ENCODE measurements at places on chromosomes 7 and 10. TPM values are rescaled to one million over a fixed set of nuclear protein-coding genes. Genes with fewer than 3 reads are reported as not detected.

Gene DLX6
- total RNA-seq, result not detected

Gene EPHB4
- 1.5 TPM for total RNA-seq

Gene GLI3
- 2.9 TPM for total RNA-seq

DNA sequence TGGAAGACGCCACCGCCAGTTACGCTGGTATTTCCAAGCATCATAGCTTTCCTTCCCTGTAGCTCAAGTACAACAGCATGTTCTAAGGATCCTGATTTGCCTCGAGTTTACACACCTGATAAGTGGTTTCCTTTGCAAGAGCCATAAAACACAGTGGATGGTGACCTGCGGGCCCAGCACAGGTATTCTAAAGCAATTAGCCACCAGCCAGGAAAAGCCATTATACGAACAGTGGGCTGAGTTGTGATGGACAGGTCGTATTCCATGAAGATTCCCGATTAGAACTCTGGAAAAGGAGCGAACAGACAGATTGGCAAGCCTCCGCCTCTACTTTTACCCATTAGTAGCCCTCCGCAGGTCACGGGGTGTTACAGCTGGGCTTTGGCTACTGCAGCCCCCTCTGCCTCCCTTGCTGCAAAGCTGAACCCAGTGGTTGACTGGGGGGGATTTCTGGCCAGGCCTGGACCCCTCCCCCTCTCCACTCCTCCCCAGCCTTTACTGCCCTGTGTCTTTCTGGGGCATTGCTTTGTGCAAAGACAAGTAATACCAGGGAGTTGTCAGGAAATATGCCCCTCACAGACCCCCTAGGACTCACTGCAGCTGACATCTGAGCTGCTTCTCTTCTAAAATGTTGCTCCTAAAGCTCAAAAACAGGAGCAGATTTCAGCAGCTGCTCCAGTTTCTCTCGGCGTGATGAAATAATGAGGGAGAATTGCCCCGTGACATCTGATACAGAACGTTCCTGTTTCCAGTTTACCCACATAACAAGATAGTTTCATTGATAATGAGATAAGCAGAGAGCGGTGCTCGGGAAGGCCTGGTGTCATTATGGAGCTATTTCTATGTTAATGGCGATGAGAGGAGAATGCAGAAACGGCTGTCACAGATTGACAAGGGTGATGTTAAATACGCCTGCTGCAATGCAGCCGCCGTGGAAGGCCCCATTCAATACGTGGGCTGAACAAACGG is 214.4 kb downstream of the CCSER2 start:
- no peak overlapping the region for H3K4me3 ChIP-seq
- H3K27ac ChIP-seq, result no peak overlapping the region
- H3K36me3 ChIP-seq, result no peaks in the 10 kb centered on the region
- H3K4me1 ChIP-seq, result peaks cover 9% of the 10 kb centered on the region
- peaks cover 3% of the 10 kb centered on the region for H3K27me3 ChIP-seq

DNA sequence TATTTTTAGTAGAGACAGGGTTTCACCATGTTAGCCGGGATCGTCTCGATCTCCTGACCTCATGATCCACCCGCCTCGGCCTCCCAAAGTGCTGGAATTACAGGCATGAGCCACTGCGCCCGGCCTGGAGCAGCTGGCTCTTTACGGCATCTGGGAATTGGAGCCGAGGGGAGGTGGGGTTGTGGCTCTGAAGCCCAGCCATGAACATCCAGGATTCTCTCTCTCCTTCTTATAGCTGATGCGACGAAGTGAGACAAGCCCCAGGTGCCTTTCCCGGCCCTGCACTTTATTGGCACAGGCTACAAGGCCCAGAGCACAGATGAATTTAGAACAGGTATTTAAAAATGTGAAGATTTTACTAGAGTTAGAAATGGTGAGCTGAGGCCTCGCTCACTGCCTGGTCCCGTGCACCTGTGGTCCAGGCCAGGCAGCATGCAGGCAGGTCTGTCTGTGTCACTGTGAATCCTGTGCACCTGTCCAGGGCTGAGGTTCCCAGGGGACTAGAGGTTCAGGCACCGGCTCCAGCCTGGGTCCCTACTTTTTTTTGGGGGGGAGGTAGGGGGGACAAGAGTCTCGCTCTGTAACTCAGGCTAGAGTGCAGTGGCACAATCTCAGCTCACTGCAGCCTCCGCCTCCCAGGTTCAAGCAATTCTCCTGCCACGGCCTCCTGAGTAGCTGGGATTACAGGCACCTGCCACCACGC is 379.7 kb upstream of the FOXK1 start:
- no peak overlapping the region for H3K27ac ChIP-seq
- H3K4me1 ChIP-seq, result no peaks in the 10 kb centered on the region
- no peaks in the 10 kb centered on the region for H3K36me3 ChIP-seq
- no peak overlapping the region for H3K4me3 ChIP-seq

- peaks cover 5% of the 10 kb centered on the region for H3K4me1 ChIP-seq
- no peak overlapping the region for H3K27ac ChIP-seq
- no peak overlapping the region for H3K4me3 ChIP-seq
- DNase-seq, result no peak
- no peaks in the 10 kb centered on the region for H3K27me3 ChIP-seq
Measured at GRCh38 chr10:29774475-29774874, 139.7 kb upstream of the SVIL start.

DNA sequence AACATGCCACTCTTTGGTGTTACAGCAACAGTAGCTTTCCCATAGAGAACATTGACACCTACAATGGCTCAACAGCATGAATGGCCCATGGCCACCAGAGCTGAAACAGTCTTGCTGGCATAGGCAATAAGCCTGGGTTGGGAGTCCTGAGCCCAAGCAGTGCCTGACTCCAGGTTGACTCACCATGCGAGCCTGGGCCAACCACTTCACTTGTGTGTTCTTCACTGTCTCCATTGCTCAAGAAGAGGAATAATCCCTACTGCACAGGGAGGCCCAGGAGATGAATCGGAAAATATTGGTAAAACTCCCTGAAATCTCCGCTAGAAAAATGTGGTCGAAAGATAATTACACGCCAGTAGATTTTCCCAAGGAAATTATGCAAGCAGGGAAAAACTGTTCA is 89.2 kb upstream of the INHBA start:
- H3K4me3 ChIP-seq, result no peak overlapping the region
- no peak for DNase-seq
- no peak overlapping the region for H3K27ac ChIP-seq
- no peaks in the 10 kb centered on the region for H3K4me1 ChIP-seq
- H3K36me3 ChIP-seq, result no peaks in the 10 kb centered on the region
